K562 (cell line): ENCODE measurements at places on chromosomes 5 and 9. TPM values are rescaled to one million over a fixed set of nuclear protein-coding genes. Genes with fewer than 3 reads are reported as not detected.

- H3K27me3 ChIP-seq = no peaks in the 10 kb centered on the region; the same call in 2 of the 3 replicates
- H3K4me3 ChIP-seq = no peak overlapping the region
- H3K4me1 ChIP-seq = no peaks in the 10 kb centered on the region; the same call in 1 of the 2 replicates
- no peak for DNase-seq
- H3K27ac ChIP-seq = no peak overlapping the region
These were observed 116.6 kb upstream of the GAS1 start for GRCh38 chr9:87063871-87064270.

DNA sequence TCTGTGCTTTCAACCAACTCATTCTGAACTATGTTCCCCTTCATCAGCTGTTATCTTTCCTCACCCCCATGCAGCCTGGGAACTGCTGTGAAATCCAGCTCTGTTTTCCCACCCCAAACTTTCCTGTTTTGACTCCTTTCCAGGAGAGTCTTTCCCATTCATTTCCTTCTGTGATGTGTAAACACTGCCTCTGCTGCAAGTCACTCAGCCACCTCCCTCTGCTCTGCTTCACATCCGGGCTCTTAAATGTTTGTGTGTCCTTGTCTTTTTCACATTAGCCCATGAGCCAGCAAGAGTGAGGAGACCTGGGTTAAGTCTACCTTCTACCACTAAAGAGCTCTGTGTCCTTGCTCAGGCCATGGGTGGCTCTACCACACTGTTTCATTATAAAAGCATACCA is 137.5 kb downstream of the ICE1 start:
- no peak overlapping the region for H3K4me3 ChIP-seq
- no peak for DNase-seq
- no peak overlapping the region for H3K27ac ChIP-seq

GRCh38 chr5:169904508-169904907 is 75.8 kb downstream of the INSYN2B start:
- H3K27me3 ChIP-seq = peaks cover 3% of the 10 kb centered on the region; the same call in 1 of the 2 replicates
- no peaks in the 10 kb centered on the region for H3K4me1 ChIP-seq
- no peak overlapping the region for H3K4me3 ChIP-seq
- no peaks in the 10 kb centered on the region for H3K36me3 ChIP-seq
- DNase-seq = no peak

DNA sequence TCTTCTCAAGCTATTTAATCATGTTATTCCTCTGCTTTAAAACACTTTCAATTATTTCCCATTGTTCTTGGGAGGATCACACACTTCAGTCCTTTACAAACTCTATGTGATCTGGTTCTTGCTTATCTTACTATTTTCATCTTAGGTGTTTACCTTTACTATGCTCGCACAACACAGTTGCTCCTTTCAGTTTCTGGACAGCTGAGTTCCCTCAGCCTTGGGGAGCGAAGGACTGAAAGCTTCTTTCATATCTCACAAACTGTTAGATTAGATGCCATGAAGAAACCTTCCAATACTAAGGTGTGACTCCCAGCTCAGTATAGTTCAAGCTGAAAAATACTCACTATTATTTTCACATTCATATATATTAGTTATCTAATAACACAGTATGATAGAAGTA is 117.9 kb downstream of the CDC42SE2 start:
- 0 out of 3 replicates have a peak overlapping the region, but pooled peaks have one; percentile 3 for H3K27ac ChIP-seq
- no peaks in the 10 kb centered on the region for H3K27me3 ChIP-seq
- no peak for DNase-seq
- H3K4me3 ChIP-seq = no peak overlapping the region
- H3K36me3 ChIP-seq = peaks cover 16% of the 10 kb centered on the region
- peaks cover 68% of the 10 kb centered on the region for H3K4me1 ChIP-seq

CSF2 gene
- total RNA-seq = 0.29 TPM in 1 of 2 replicates, not detected in the other
